ENCODE measurements at places on chromosomes 13 and 19.
A peak's percentile ranks its signal among the peaks of the same experiment; 100 is the strongest.

DNA sequence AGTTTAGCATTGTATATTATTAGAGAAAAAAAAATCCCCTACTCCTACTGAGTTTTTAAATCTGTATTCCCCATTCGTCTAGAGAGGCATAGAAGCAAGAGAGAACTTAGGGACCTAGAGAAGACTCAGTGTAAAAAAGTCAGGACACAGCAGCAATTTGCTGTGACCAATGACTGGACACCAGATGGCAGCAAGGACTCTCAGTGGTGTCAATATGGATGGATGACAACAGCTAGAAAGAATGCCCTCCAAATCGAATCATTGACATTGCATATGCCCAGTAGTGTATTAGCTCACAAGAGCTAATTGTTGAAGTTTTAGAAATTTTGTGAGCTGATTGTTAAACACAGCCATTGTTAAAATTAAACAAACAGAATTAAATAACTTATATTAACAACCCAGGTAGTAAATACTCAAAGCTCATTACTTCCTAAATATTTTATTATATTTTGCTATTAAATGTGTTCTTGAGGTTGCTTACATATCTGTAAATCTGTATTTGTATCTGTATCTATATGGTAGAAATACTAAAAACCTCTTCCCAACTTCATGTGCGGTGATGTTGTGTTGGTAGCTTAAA, 43.9 kb downstream of the SIAH3 start:
- H3K4me3 ChIP-seq: no peak overlapping the region
- H3K27me3 ChIP-seq: peaks cover 4% of the 10 kb centered on the region
- H3K27ac ChIP-seq: no peak overlapping the region

GRCh38 chr13:72839831-72840426, 58.0 kb downstream of the PIBF1 start:
- H3K4me1 ChIP-seq: no peaks in the 10 kb centered on the region
- no peaks in the 10 kb centered on the region for H3K27me3 ChIP-seq
- peak; percentile 12 for DNase-seq

DNA sequence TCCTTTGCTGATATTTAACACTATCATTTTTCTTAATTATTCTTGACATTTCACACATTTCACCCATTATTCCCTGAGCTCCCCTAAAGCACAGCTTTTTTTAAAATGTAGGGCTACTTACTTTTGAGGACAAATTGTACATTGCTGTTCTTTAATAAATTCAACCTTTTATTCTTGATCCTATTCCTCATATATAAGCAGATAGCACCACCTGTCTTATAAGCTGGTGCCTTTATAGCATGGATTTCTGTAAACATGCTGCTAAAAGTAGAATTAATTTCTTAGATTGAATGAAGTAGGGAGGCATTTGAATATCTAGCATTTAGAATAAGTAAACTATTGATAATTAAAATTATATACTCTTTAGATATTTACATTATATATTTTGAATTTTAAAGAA, 603.4 kb upstream of the PCDH9 start:
- no peaks in the 10 kb centered on the region for H3K27me3 ChIP-seq
- no peak overlapping the region for H3K4me3 ChIP-seq
- DNase-seq: no peak
- H3K4me1 ChIP-seq: no peaks in the 10 kb centered on the region

- H3K4me1 ChIP-seq: no peaks in the 10 kb centered on the region
- H3K4me3 ChIP-seq: no peak overlapping the region
- no peaks in the 10 kb centered on the region for H3K36me3 ChIP-seq
- no peak overlapping the region for H3K27ac ChIP-seq
- no peaks in the 10 kb centered on the region for H3K27me3 ChIP-seq
These were observed 479.1 kb downstream of the SUCLA2 start for GRCh38 chr13:47521890-47522487.

DNA sequence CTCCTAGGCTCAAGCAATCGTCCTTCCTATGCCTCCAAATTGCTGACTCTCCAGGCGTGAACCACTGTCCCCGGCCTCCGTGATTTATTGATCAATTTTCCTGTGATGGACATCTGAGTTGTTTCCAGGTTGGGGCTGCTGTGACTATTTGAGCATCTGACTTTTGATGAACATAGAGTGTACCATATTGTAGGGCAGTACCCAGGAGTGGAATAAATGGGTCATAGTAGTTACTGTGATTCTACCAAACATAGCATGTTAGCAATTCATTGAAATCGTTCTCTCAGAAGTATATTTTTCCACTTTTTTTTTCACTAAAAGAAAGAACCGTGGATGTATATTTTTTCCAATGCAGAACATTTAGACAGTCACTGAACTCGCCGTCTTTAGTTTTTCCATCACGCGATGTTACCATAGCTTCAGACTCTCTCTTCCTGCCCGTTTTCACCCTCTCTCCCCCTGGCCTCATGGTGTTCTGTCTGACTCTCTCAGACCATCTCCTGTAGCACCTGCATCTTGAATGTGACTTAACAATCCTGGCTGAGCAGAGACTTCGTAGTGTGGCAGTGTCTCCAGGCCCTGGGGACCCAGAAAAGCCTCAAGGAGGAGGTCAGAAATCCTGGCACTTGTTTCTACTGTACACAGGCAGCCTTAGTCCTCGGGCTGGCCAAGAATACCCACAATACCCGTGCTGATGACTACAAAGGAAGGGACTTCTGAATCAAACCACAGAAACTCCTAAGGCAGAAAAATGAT, 3.2 kb upstream of the RASGRP4 start:
- peaks cover 25% of the 10 kb centered on the region for H3K4me1 ChIP-seq
- no peak for DNase-seq
- no peaks in the 10 kb centered on the region for H3K36me3 ChIP-seq
- H3K27ac ChIP-seq: no peak overlapping the region
- no peak overlapping the region for H3K4me3 ChIP-seq

DNA sequence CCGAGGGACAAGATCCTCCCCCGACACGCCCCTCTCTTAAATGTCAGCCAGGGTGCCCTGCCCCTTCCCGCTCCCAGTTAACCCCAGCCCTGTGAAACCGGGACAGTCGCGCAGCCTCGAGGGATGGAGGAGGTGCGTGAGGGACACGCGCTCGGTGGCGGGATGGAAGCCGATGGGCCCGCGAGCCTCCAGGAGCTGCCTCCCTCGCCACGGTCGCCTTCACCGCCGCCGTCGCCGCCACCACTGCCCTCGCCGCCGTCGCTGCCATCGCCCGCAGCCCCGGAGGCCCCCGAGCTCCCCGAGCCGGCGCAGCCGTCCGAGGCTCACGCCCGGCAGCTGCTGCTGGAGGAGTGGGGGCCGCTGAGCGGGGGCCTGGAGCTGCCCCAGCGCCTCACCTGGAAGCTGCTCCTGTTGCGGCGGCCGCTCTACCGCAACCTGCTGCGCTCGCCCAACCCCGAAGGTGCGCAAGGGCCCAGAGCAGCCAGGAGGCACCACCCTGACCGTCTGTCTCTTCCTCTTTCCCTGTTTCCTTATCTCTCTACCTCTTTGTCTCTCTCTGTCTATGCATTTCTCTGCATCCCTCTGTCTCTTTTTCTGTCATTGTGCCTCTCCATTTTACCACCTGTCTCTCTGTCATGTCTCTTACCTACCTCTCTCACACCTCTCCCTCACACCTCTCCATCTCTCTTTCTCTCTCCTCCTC, at the start of gene NCCRP1:
Gene NCCRP1, plus strand, starts transcription at position 105 of the 703 bp plus-strand sequence. Its CDS starts 19 bp downstream, at position 124.
- H3K36me3 ChIP-seq: no peaks in the 10 kb centered on the region
- no peak for DNase-seq

- H3K4me3 ChIP-seq: no peak overlapping the region
- H3K4me1 ChIP-seq: no peaks in the 10 kb centered on the region
- DNase-seq: no peak
- H3K36me3 ChIP-seq: no peaks in the 10 kb centered on the region
- H3K27ac ChIP-seq: no peak overlapping the region
- H3K27me3 ChIP-seq: peaks cover 2% of the 10 kb centered on the region
These were observed 284.7 kb downstream of the SLC7A1 start for GRCh38 chr13:29310806-29311205.

GRCh38 chr13:112055036-112055914, 11.7 kb upstream of the SOX1 start:
- H3K27me3 ChIP-seq: peaks cover 22% of the 10 kb centered on the region
- DNase-seq: no peak
- no peaks in the 10 kb centered on the region for H3K4me1 ChIP-seq
- H3K27ac ChIP-seq: peak overlapping the region; percentile 38
- peaks cover 2% of the 10 kb centered on the region for H3K36me3 ChIP-seq

- no peaks in the 10 kb centered on the region for H3K36me3 ChIP-seq
- no peak overlapping the region for H3K27ac ChIP-seq
- H3K27me3 ChIP-seq: peaks cover 5% of the 10 kb centered on the region
- H3K4me1 ChIP-seq: peaks cover 11% of the 10 kb centered on the region
- peak overlapping the region; percentile 51 for H3K4me3 ChIP-seq
These were observed 10.7 kb downstream of the C19orf25 start for GRCh38 chr19:1468274-1468820.

- peaks cover under 1% of the 10 kb centered on the region for H3K36me3 ChIP-seq
- peak within 1 kb of the TSS; percentile 61 for H3K4me3 ChIP-seq
- peak; percentile 37 for DNase-seq
- H3K27ac ChIP-seq: no peak within 1 kb of the TSS
- peaks cover 9% of the 10 kb centered on the region for H3K27me3 ChIP-seq
- H3K4me1 ChIP-seq: peaks cover 10% of the 10 kb centered on the region
These were observed at the start of gene TBXA2R for GRCh38 chr19:3606690-3607289. TSS of gene TBXA2R (minus strand) at chr19:3606875. CDS start at chr19:3600634, 6,241 bp downstream.

DNA sequence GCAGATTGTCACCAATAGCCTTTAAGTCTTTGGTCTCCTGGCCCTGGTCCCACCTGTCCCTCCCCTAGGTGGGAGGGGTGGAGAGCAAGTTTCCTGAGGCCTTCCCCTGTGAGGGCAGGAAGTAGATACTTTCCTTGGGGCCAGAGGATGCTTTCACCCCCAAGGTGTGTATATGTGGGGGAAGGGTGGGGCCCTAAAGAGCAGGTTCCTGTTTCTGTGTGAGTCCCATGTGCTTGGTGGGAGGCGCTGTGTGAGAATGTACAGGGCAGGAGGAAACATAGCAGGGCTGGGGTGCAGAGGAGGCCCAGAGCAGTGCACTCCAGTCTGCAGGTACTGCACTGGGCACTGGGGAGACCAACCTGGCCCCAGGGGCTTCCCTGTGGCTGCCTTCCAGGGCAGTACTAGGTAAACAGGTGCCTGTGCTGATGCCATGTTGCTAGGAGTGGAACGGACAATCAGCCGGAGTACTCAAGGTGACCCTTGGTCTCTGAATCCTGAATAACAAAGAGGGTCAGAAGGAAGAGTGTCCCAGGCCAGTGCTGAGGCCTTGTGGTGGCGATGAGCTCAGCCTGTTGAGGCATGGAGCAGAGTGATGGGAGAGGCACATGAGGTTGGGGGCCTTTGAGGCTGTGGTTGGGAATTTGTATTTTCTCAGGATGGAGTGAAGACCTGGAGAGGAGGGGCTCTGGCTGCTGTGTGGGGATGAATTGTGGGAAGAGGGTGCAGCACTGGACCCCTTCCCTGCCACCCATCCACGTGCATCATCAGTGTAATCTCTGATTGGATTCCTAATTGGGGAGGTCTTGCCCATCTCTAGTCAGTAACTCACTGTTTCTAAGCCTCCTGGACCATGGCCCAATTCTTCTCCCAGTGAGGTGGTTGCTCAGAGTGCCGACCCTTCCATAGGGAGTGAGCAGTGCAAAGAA, 5.1 kb downstream of the EGLN2 start:
- peaks cover 27% of the 10 kb centered on the region for H3K36me3 ChIP-seq
- no peaks in the 10 kb centered on the region for H3K27me3 ChIP-seq
- peak overlapping the region; percentile 89 for H3K27ac ChIP-seq
- H3K4me3 ChIP-seq: peak overlapping the region; percentile 81
- peak; percentile 58 for DNase-seq
- peaks cover 67% of the 10 kb centered on the region for H3K4me1 ChIP-seq

DNA sequence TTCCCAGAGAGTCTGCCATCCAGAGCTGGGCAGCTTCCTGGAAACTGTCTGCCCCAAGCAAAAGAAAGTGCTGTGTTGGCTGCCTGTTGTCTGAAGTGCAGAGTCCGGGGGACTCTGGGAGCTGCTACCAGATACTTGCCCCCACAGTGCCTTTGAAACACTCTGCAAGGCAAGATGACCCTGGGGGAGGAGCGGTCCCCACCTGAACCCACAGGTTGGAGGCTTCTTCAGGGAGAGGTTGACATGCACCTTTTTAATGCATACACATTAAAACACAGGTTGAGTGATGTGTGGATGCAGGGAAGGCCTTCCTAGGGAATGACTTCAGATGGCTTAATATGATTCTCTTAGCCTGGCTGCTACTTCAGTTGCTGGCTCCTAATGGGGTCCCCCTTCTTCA, 479.5 kb downstream of the ZNF536 start:
- H3K36me3 ChIP-seq: no peaks in the 10 kb centered on the region
- H3K27ac ChIP-seq: no peak overlapping the region
- no peak overlapping the region for H3K4me3 ChIP-seq
- no peaks in the 10 kb centered on the region for H3K27me3 ChIP-seq
- DNase-seq: no peak
- H3K4me1 ChIP-seq: no peaks in the 10 kb centered on the region

GRCh38 chr13:48578516-48579164, 45.8 kb upstream of the RCBTB2 start:
- peaks cover 13% of the 10 kb centered on the region for H3K4me1 ChIP-seq
- H3K27ac ChIP-seq: no peak overlapping the region
- DNase-seq: no peak

DNA sequence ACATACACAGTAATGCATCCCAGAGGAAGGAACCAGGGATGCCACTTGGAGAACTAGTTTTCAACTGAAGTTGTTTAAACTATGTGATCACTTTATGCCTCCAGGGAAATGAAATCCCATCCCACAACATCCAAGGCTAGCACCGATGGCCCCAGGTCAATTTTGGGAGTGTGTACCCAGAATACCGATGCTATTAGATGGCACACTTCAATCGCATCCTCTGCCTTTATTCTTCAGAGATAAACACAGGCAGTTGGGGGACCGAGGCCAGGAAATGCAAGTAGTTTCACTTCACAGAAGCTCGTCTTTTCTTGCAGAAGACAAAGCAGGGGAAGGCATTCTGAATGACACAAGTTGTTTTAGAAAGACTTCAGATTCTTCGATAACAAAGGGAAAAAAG, 13.8 kb downstream of the STK24 start:
- peak overlapping the region; percentile 87 for H3K27ac ChIP-seq
- H3K27me3 ChIP-seq: no peaks in the 10 kb centered on the region
- DNase-seq: no peak
- H3K36me3 ChIP-seq: peaks cover 4% of the 10 kb centered on the region

GRCh38 chr19:14434543-14435319, 1.6 kb downstream of the PKN1 start:
- H3K27ac ChIP-seq: peak overlapping the region; percentile 65
- H3K27me3 ChIP-seq: no peaks in the 10 kb centered on the region
- DNase-seq: no peak
- H3K4me3 ChIP-seq: peak overlapping the region; percentile 83
- H3K4me1 ChIP-seq: peaks cover 28% of the 10 kb centered on the region

GRCh38 chr13:104683789-104684188, 1617.6 kb upstream of the SLC10A2 start:
- H3K27ac ChIP-seq: no peak overlapping the region
- H3K27me3 ChIP-seq: no peaks in the 10 kb centered on the region
- no peak for DNase-seq
- H3K4me1 ChIP-seq: no peaks in the 10 kb centered on the region
- H3K36me3 ChIP-seq: no peaks in the 10 kb centered on the region

DNA sequence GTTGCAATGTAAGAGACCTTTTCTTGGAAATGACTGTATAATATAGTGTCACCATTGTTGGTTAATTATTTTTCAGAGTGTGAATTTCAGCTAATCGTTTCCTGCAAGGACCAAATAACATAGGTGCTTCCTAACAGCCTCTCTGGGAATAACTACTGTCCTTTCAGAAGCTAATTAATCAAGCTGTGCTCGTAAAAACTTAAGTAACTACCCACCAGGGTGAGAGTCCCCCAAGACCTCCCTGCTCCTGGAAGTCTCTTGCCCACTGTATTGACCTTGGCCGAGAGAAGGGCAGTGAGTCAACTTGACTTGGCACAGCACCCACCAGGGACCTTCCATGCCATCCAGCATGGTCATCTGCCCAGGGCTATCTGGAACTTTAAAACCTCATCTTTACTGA, 50.3 kb downstream of the UQCRFS1 start:
- H3K36me3 ChIP-seq: no peaks in the 10 kb centered on the region
- H3K27ac ChIP-seq: no peak overlapping the region
- no peak overlapping the region for H3K4me3 ChIP-seq
- H3K27me3 ChIP-seq: peaks cover 4% of the 10 kb centered on the region

All from memory B cell (primary cell).